ENCODE measurements at places on chromosomes 7 and 10.
A peak's percentile ranks its signal among the peaks of the same experiment; 100 is the strongest.

DNA sequence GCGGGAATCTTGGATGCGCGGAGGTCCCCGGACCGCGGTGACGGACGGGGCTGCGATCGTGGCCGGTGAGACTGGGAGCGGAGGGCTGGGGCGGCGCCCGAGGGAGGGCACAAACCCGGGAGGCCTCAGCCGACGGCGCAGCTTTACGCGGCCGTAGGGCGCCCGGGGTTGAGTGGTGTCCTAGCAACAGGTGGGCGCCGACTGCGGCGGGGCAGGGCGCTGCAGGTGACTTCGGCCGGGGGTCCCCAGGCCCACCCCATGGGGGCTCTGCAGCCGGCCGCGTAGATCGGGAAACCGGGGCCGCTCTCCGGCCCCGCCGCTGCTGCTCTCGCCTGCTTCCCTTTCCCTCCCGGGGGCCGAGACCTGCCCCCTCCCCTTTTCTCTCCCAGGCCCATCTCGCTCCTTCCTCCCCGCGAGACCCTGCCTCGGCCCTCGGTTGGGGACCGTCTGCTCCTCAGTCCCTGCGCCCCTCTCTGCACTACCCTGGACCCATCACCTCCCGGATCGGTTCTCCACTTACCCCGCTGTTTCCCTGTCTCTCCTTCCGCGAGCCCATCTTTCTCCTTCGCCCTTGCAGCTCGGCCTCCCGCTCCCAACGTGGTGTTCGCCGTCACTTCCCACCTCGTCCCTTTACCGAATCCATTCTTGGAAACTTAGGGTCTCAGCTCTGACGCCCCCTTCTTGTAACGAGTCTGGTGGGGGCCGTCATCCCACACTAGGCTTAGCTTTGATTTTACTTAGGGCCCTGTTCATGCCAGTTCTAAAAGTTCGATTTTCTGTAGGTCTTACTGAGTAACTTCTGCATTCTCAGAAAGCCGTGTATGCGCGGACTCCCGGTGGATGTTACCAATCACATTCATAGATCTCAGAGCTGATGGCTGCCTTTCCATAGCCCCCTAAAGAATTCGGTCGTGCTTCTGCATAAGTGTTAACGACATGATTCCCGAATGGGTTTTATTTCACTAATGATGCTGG is 18.5 kb upstream of the ACBD5 start:
- DNase-seq = no peak

- no peak for DNase-seq
Measured at GRCh38 chr7:142174441-142174840, 62.9 kb downstream of the MGAM2 start.

GRCh38 chr7:73602721-73603651 is 21.3 kb downstream of the MLXIPL start:
- no peak for DNase-seq

DNA sequence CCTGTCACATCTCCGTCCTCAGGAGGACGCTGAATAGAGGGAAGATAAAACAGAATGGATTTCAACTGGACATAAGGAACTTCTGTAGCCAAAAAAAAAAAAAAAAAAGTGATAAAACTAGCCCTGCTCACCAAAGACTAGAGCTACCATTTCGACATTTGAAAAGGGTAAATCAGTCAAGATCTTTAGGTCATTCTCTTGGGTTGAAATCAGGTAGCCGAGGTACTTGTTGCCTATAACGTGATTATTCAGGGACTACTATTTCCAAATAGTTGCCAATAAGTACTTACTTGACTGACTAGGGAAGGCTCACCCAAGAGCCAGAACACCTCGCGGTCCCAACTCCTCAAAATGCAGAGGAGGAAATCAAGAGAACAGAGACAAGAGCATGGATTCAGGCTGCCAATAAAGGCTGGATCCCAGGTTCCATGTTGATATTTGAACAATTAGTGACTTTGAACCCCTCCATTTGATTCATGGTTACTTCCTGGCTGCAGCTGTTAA is 2.0 kb downstream of the RHEB start:
- DNase-seq = no peak

DNA sequence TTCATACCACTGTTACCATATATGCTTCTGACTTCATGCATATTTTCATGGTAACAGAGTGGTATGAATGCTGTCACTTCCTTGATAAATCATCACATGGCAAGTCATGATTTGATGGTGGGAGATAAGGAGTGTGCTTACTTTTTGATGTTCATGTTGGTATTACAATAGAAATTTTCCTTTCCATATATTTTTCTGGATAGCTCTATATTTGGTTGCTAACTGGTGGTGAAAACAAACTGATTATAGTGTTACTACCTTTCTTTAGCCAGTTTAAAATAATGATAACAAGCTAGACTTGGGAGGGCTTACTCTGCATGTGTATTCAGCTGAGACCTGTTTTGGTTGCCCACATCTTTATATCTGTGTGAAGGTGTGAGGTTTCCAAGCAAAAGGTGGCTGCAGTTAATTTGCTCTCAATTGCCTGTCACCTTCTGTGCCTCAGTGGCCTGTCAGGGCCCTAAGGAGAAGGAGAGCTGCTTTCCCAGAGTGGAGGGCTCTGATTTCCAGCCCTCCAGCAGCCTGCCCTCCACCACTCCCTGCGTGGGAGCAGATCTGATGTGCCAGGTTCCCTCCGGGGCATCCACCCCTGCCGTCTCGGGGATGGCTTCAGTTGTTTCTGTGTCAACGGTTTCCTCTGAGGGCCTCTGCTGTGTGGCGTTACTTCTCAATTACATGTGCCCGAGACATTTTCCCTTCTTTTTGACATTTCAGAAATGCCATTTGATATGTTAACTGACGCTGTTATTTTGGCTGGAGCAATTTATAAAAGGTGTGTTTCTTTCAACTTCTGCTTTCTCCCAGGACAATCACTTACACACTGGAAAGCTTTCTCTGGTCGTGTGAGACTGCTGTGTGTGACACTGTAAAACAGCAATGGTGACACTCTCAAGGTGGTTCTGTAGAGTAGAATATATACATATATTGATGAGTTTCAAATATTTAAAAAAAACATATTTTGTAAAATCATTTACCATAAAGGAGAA is 107.7 kb upstream of the KLF6 start:
- peak; percentile 55 for DNase-seq

- peak; percentile 69 for DNase-seq
Measured at GRCh38 chr10:108735380-108735779, 1187.9 kb downstream of the XPNPEP1 start.

DNA sequence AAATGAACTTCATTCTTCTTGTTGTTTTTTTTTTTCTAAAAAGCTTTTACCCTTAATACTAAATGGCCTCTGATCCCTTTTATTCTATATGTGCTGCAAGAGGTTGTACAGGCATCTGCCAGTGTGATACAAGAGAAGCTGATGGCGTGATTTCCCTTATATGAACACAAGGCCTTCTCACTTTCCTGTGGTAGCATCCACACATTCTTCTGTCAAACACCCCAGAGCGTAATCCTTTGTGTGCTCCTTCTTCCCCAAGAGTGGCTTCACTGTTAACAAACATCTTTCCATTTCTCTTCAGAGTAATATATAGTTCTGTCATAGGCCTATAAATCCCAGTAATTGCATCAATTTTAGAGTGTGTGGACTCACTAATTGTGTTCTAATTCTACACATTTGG is 86.3 kb upstream of the CAPZA2 start:
- DNase-seq = no peak

- DNase-seq = peak; percentile 64
Measured at GRCh38 chr10:26556748-26557640, 118.9 kb downstream of the APBB1IP start.

GRCh38 chr7:47594406-47594805 is 12.5 kb upstream of the TNS3 start:
- no peak for DNase-seq

- peak; percentile 70 for DNase-seq
Measured at GRCh38 chr7:107394276-107394675, 75.6 kb upstream of the GPR22 start.

DNA sequence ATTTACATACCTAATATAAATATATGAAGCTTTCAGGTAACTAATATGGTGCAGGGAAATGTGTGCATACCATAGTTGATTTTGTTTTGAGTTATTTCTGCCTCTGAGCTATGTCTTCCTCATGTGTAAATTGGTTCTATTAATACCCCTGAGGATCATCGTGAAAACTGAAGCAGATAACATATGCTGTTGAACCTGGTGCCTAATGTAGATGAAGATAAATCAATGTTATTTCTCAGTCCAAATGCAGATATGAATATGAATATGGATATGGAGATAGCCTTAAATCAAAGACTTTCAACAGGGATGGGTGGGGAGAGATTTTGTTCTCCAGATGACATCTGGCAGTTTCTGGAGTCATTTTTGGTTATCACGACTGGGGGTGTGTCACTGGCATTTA is 122.3 kb upstream of the ANKRD30A start:
- no peak for DNase-seq

DNA sequence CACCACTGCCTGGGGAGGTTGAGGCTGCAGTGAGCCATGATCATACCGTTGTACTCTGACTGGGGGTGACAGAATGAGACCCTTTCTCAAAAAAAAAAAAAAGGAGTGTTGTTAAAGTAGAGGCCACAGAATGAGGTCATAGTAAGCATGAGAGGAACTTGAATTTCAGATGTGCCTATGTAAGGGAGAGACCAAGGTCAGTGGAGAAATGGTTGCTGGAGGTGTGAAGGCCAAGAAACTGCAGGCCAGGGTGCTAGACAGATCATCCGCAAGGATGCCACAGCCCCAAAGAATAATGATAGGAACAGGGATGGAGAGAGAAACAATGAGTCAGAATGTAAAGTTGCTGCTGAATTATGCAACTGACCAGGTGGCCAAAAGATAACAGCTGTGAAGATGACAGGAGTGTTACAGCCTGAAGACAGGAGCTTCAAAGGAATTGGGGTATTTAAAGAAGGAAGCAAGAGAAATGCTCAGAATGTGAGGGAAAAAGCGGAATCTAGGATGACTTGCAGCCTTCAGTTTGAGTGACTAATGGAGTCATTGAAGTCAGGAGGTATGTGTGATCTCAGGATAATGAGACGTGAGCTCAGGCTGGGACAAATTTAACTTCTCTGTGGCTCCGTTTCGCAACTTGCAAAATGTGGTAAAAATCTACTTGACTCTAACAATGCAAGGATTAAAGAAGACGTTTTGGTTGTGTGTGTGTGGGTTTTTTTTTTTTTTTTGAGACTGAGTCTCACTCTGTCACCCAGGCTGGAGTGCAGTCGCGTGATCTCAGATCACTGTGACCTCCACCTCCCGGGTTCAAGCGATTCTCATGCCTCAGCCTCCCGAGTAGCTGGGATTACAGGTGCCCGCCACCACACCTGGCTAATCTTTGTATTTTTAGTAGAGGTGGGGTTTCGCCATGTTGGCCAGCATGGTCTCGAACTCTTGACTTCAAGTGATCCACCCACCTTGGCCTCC is 22.2 kb downstream of the TYW1B start:
- peak; percentile 82 for DNase-seq

DNA sequence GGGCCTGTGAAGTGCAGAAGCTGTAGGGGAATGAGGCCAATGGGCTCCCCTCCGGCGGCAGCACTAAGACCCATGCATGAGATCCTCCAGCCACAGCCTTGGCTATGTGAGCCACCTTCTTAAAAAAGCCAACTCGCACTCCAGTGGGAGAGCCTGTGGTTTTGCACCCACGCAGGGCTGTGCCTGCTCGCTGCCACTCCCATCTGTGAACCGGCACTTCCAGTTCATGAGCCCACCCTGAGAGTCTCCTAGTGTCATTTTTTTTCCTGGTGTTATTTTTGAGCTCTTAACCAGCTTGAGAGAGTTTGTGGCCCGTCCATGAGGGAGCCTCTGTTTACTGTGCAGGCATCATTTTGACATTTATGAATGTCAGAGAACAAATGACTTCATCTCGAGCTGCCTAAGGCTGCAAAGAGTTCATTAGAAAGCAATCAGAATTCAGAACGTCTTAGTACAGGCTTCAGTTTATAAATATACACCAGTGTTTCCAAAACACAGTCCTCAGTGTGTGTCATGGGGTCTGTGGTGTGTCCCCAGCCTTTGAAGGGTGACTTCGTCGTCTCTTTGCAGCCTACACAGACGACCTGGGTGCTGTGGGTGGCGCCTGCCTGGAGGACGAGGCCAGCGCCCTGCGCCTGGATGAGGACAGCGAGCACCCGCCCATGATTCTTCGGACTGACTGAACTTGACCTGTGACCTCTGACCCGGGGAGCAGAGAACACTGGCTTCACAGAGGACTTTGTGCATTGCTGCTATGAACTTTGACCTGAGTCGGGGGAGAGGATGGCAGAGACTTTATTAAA is 40.4 kb downstream of the WIPI2 start:
- DNase-seq = no peak

- DNase-seq = no peak
Measured at GRCh38 chr7:122380992-122381391, 76.4 kb upstream of the FEZF1 start.

DNA sequence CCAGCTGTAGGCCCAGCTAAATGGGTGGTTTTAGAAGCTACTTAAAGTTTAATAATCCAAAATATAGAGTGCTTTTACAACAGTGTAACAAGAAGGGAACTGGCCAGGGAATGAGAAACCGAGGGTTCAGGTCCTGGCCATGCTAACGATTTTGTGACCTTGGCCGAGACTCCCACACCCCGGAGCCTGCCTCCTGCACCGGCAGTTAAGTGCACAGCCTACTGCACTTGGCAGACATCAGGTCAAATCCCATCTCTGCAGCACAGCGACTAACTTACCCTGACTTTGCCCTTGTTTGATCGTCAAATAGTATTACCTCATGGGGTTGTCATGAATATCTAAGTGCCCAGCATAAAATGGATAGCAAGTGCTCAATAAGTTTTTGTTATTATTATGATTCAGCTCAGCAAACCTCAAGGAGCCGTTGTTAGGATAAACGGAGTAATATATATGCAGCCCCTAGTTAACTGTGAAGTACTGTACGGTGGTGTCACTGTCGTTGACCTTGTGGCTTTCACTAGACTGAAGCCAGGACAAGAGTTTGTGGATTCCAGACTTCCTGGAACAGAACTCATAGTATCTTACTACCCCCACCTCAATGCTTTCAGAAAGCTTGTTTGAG is 35.5 kb downstream of the LYZL1 start:
- no peak for DNase-seq

DNA sequence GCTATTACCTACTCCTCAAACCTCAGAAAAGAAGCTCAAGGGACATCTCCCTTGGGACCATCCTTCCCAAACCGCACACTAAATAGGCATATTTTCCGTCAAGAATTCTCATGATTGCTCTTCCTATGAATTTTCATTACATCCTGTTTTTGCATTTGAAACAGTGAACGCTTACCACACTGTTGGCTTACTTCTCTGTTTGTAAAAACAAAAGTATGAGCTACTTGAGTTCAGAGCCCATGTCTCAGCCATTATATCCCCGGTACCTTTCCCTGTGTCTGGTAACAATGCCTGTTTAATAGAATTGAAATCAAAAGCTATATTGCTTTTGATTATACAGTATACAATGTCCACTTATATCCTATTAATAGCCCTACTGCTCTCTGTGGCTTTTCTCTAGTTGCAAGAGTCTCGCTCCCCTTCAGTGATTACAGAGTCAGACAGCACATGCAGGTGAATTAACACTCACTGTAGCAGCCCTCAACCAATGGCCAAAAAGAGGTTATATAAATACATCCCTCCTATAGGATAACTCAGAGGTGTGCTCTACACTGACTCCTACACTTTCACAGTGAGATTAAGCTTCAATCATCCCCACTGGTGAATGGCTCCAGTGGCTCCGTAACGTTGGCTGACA is 264.4 kb downstream of the SORCS1 start:
- DNase-seq = no peak
